ENCODE measurements at places on chromosomes 2 and 18.
A peak's percentile ranks its signal among the peaks of the same experiment; 100 is the strongest.

GRCh38 chr2:53969285-53969967 is 1.4 kb downstream of the PSME4 start:
- peak; percentile 7 for DNase-seq

- DNase-seq: no peak
These were observed 57.2 kb downstream of the CYBRD1 start for GRCh38 chr2:171579481-171579880.

DNA sequence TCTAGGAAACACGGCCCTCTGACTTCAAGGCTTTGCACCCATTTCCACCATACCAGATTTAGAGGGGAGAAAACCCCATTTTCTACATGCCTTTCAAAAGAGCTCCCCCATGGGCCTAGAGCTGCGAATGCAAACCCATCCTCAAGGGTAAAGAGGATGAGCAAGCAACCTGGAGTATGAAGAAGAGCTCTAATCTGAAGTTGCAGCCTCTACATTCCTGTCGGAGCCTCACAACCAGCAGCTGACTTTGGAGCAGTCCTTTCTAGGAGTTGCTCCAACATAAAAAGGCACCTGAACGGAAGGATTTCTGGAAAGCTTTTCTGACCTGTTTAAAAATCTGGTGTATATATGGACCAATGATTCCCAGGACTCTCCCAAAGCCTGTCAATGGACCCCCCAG is 81.4 kb upstream of the POMC start:
- DNase-seq: no peak

DNA sequence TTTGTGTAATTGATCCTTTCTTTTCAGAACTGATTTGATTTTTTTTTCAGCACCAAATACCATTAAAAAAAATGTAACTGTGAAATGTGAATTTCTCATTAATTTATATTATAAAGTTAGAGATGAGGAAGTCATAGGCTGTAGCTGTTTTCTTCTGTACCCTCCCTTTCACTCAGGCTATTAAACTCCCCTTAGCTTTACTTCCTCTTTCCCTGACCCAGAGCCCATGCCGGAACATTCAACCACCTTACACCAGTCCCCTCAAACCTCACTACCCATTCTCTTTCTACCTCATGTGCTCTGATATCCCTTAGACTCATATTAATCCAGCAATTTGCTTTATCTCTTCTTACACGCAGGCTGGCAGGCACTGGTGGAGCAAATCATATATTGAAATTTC is 12.4 kb downstream of the GALNT5 start:
- DNase-seq: no peak

- DNase-seq: no peak
These were observed 19.2 kb downstream of the RMP24 start for GRCh38 chr18:35991696-35992095.

All from SW 1271 (cell line).